ENCODE measurements at places on chromosomes 7 and 10.

DNA sequence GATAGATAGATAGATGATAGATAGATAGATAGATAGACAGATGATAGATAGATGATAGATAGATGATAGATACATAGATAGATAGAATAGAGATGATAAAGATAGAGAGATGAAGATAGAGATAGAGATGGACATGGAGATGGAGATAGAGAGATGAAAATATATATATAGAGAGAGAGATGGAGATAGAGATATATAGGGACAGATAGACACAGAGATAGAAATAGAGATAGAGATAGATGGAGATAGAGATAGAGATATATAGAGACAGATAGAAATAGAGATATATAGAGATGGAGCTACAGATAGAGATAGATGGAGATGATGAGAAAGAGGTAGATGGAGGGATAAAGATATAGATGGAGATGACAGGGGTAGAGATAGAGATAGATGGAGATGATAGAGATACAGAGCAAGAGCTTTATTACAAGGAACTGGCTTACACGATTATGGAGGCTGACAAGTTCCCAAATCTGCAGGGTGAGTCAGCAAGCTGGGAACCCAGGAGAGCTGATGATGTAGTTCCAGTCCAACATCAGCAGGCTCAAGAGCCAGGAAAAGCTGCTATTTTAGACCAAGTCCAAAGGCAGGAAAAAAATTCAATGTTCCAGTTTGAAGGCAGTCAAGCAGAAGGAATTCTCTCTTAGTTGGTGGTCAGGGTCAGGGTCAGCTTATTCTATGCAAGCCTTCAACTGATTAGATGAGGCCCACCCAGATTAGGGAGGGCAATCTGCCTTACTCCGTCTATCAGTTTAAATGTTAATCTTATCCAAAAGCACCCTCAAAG lies 37.1 kb downstream of the CAV1 start:
- DNase-seq = no peak

DNA sequence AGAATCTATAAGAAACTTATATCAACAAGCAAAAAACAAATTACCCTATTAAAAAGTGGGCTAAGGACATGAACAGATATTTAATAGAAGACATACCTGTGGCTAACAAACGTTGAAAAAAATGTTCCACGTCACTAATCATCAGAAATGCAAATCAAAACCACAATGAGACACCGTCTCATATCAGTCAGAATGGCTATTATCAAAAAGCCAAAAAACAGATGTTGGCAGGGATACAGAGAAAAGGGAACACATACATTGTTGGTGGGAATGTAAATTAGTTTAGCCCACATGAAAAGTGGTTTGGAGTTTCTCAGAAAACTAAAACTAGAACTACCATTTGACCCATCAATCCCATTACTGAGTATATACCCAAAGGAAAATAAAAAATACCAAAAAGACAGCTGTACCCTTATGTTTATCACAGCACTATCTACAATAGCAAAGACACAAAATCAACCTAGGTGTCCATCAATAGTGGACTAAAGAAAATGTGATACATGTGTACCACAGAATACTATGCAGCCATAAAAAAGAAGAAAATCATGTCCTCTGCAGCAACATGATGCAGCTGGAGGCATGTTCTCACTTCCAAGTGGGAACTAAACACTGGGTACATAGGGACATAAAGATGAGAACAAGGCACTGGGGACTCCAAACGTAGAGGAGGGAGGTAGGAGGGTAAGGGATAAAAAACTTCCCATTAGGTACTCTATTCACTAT lies 83.8 kb upstream of the TMEM168 start:
- DNase-seq = no peak

GRCh38 chr10:69792341-69792740 lies 9.4 kb upstream of the COL13A1 start:
- DNase-seq = no peak

DNA sequence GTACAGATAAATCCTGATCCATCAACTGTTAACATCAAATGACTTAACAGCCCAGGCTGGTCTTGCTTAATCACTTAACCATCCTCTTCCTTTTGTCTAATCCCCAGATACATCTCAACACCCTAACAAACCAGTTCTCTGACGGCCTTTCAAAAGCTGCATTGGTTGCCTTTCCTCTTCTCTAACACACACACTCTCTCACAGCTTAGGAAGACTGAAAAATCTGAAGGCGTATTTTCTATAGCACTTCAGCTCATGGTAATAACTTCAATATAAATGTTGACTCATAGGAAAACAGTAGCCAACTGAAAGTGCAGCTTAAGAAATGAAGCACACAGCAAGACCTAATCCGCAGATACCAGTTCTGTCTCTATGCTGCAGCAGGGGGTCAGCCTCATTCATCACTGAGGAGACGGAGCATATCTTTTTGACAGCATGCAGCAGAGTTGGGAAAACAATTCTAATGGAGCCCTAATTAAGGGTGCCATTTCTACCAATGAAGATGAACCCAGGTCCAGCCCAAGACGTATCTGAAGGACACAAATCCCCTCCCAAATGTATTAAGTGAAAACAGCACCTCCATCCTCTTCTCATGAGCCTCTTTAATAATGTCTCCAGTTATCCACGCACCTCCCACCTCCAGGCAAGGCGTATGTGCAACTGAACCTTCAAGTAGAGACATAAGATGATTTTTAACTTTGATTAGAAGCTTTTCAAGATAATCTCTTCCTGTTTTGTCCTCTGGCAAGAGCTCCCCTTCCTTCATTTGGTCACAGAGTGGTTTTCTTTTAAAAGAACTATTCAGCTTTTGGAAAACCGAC lies 211.7 kb upstream of the NFE2L3 start:
- no peak for DNase-seq

DNA sequence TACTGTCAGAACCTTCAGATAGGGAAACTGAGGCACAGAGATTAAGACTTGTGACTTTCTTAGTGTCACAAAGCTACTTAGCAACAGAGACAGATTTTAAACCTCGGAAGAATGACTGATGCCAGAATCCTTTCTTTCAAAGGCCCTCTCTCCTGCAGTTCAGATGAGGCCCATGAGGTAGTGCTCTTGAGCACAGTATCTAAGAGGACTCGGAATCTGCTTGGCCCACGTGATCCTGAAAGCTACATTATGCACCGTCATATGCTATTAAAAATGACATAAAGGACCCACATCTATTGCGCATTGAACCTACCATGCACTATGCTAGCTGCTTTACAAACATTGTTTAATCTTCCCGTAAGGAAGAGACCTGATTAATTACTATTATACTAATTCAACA lies 355.9 kb downstream of the SFMBT2 start:
- DNase-seq = peak; percentile 24

DNA sequence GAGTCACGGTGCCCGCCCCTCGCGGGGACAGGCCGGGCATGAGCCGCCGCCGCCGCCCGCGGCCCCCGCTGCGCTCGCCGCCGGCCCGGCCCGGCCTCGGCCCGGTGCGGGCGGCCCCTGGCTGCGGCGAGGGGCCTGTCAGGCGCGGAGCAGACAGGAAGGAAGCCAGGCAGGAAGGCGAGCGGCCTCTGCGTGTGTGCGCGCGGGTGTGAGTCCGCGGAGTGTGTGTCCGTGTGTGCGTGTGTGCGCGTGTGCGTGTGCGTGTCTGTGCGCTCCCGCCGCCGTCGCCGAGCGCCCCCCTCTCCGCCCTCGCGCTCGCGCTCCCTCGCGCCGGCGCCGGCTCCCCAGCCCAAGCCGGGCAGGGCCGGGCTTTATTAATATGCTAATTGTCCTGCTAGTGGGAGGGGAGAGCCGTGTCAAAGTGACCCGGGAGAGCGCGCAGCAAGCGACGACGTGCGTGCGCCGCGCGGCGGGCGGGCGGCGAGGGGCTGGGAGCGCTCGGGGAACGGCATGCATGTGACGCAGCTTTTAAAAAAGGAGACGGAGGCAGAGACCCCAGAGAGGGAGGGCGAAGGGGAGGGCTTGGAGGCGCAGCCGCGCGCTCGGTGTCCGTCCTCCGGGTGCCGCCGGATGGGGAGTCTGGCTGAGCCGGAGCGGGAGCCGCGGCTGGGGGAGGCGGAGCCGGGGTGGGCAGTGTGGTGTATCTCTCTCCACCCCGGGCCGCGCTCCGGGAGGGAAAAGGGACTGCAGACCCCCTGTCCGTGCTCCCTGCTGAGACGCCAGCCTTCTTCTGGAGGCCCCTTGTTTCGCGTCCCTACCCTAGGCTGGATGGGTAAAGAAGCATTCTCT lies at the start of gene LDB1:
Gene LDB1 (minus strand): TSS at position 227 of the 849 bp plus-strand sequence. CDS start 258 bp downstream, outside the sequence.
- peak; percentile 91 for DNase-seq

DNA sequence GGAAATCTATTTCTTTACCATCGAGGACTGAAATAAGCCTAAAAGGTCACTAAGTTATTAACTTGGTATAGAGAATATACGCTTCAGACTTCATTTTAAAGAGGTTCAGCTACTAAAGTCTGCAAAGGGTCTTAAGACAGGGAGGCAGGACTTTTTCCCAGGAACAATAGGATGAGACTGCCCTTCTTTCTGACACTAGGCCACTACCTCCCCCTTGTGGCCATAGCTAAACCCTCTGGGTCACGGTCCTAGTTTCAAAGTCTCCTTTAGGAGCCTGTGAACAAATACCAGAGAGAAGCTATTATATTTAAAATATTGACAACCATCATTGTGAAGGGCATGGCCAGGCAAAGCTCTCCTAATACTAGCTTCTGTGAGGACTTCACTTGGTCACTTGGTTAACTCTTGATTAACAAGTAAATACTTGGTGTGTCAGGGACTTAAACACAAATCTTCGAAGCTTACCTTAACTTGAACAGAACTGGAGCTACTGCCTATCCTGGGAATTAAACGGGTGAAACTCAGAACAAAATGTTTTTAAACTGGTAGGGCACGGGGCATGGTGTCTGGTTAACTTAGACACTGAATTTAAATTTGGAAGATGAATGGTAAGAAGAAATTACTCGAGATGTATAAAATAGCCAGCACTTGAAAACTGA lies 75.6 kb downstream of the CCDC6 start:
- peak; percentile 26 for DNase-seq

DNA sequence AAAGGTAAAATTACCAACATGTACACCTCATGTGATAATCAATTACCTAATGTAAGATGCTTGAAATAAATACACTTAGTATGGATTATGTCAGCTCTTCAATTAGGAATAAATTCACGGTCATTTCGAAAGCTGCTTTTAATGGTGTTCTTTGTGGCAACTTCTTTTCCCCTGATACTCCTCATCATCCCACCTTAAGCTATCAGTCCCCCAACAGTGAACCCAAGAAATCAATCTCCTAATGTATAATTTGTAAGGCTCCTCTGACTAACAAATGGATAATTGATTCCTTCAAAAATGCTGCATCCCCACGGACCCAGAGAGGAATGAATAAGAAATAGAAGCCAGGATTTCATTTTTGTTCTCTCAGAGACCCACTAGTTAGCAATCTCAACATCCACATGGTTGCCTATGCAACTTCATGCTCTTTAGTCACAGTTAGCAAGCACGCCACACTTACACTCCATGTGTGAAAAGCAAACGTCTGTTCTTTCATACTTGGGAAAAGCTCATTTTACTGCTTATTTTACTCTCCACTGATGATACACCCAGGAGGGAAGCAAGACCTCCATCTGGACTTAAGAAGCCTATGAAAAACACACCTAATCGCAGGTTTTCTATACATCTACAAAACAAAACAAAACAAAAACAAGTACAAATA lies 70.1 kb downstream of the VPS41 start:
- DNase-seq = no peak

- DNase-seq = no peak
These were observed 28.1 kb downstream of the ITGB8 start for GRCh38 chr7:20358762-20359282.

GRCh38 chr10:110361800-110362456 lies 57.2 kb upstream of the SMNDC1 start:
- DNase-seq = no peak

- no peak for DNase-seq
These were observed 142.6 kb upstream of the NEBL start for GRCh38 chr10:21039721-21040120.

GRCh38 chr7:150735596-150736358 lies 1.4 kb upstream of the GIMAP5 start:
- DNase-seq = no peak

- DNase-seq = peak; percentile 69
These were observed 63.5 kb downstream of the ABCC2 start for GRCh38 chr10:99845837-99846382.

- DNase-seq = no peak
These were observed 17.0 kb upstream of the BAG3 start for GRCh38 chr10:119634219-119634544.

DNA sequence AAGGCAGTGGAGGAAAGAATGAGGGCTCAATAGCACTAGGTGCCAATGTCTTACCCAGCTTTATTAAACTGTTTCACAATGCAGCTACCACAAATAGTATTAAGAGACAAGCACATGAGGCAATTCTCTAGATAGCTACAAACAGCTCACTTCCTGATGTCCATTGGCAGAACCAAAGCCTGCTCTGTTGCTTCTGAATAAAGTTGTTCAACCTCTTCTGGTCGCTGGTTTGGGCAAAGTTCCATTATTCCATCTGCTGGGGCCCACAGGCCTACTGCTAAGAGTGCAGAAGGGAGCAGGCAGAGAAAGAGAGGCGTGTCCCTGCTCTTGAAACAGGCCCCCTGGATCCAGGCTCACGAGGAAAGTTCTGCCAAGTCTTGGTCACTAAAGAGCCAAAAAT lies 173.9 kb downstream of the ZNF438 start:
- no peak for DNase-seq

GRCh38 chr10:28937959-28938358 lies 260.6 kb downstream of the BAMBI start:
- no peak for DNase-seq

DNA sequence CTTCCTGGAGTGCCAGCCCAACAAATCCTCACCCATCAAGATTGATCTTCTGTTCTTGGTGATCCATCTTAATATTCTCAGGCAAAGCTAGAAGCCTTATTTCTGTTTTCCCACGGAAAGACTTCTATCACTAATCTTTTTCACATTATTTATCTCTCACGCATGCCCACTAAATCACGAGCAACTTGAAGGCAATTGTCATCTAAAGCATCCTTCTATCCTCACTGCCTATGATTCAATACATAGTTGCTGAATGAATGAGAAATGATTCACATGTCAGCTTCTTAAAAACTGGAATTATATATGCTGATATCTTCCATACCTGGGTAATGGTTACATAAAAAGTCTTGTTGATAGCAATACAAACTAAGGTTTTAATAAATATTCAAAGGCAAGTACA lies 12.6 kb upstream of the COL1A2 start:
- DNase-seq = no peak

- peak; percentile 51 for DNase-seq
These were observed 45.0 kb downstream of the TNS3 start for GRCh38 chr7:47536661-47537611.

DNA sequence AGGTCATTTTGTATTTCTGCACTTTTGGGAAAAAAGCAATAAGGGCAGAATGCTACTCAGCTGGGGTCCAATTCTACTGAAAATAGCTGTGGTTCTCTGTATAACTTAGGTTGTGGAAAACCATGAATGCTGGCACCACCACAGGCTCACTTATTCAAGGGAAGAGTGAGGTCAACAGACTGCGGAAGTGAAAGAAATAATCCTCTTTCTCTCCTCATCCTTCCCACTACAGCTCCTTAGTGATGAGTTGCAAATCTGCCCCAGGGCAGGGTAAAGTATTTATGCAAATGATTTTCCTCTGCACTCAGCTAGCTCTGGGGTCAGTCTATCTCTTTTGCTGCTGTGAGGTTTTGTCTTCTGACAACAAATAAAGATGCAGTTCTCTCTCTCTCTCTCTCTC lies 74.1 kb upstream of the PTPRZ1 start:
- DNase-seq = no peak

GRCh38 chr10:576130-576465 lies 113.4 kb downstream of the DIP2C start:
- no peak for DNase-seq
